ENCODE measurements at places on chromosomes 12 and 14.

DNA sequence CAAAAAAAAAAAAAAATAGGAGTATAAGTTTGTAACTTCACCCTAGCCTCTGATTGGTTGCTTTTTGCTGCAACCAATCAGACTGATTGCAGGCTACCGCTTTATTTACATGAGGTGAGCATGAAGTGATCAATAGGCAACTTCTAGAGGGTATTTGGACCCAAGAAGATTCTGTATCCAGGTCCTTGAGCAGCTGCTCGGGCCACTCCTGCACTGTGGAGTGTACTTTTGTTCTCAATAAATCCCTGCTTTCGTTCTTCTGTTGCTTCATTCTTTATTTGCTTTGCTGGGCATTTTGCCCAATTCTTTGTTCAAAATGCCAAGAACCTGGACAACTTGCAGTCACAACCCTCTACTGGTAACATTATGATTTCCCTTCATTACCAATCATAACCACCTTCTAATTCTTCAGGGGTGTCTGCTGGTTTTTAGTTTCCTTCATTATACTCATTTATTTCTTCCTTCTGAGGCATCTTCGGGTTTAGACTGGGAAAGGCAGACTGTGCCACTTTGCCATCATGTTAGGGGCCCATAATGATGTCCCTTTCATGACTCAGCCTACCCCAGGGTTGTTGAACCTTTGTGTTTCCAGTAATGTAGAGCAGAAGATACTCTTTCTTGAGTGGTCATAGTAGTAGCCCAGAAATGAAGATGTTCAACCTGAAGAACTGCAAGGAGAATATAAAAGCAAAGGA is 43.4 kb upstream of the LIMA1 start:
- DNase-seq: no peak

DNA sequence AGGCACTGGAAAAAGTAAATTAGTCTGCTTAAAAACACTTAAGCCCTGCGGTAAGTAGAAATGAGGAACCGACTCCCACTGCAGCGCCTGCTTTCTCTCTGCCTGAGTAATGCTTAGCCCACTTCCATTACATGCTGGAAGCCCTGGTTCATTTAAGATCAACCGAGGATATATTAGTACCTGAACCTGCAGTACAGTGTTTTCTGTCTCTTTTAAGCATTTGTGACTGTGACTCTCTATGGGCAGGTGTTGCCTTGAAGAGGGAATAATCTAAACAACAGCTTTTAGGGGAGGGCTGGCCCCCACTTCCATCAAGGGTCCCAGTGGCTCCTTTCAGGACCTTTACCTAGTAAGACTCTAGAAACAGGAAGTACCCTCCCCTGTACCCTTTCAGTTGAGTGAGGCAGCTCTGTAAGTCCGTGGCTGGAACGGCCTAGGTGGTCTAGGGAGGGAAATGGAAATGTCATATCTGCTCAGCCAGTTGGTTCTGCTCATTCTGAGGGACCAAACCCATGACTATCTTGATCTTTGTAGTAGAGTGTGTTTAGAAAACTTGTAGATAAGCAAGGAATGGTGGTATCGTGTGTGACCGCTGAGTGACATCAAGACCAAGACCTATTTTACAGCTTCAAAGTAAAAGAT is 56.2 kb downstream of the FNTB start:
- no peak for DNase-seq

- peak; percentile 16 for DNase-seq
Measured at GRCh38 chr14:105879867-105880561, 353.6 kb downstream of the TMEM121 start.

DNA sequence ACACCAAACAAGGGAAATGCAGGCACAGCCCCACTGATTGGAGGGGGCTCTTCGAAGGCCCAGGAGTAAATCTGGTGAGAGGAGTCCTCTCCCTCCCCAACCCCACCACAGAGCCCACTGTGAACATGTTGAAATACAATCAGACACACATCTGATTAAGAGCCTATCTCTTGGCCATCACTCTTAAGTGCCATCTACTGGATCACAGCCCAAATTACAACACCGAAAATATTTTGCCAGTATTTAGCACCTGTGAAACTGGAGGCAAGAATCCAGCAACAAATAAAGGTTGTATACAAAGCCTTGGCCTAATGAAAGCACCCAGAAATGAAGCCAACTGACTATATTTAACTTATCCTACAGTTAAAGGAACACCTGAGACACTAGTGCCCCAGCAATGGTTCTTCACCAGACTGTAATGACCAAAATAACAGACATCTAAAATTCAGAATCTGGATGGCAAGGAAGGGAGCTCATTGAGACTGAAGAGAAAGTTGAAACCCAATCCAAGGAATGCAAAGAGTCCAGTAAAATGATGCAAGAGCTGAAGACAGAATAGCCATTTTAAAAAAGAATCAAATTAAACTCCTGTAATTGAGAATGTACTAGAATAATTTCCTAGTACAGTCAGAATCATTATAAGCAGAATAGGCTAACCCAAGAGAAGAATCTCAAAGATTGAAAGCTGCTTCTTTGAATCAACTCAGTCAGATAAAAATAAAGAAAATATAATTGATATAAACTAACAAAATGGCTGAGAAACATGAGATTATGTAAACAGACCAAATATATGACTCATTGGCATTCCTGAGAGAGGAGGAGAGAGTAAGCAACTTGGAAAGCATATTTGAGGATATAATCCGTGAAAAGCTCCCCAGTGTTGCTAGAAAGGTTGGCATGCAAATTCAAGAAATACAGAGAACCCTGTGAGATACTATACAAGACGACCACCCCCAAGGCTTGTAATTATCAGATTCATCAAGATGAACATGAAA is 1117.0 kb downstream of the FLRT2 start:
- no peak for DNase-seq

- no peak for DNase-seq
Measured at GRCh38 chr12:6925540-6926279, 2.0 kb upstream of the ATN1 start.

GRCh38 chr12:37733856-37734255 is 582.7 kb upstream of the ALG10B start:
- no peak for DNase-seq

DNA sequence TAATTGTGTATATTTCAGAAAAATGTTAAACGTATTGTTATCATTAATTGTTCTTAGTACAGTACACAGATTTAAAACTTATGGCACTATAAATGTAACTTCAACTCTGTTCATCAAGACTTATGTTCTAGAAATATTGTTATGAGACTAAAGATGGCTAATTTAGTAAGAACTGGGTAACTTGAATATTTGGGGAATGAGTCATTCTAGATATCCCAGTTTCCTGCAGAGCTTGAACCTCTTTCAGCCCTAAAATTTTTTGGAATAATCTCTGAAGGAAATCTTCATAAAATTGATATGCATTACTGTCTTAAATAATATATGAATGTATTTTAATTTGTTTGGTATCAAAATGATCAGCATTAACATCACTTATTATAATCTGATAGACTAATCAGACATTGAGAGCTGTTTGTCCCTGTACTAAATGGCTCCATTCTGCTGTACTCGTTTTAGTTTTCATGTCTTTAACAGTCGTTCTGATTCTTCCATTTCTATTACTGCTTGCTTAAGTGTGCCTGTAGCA is 87.1 kb downstream of the VEZT start:
- DNase-seq: no peak

GRCh38 chr12:93896952-93897351 is 219.8 kb downstream of the CRADD start:
- DNase-seq: no peak

- DNase-seq: no peak
Measured at GRCh38 chr14:32183151-32184058, 18.4 kb upstream of the RNU6-7 start.

DNA sequence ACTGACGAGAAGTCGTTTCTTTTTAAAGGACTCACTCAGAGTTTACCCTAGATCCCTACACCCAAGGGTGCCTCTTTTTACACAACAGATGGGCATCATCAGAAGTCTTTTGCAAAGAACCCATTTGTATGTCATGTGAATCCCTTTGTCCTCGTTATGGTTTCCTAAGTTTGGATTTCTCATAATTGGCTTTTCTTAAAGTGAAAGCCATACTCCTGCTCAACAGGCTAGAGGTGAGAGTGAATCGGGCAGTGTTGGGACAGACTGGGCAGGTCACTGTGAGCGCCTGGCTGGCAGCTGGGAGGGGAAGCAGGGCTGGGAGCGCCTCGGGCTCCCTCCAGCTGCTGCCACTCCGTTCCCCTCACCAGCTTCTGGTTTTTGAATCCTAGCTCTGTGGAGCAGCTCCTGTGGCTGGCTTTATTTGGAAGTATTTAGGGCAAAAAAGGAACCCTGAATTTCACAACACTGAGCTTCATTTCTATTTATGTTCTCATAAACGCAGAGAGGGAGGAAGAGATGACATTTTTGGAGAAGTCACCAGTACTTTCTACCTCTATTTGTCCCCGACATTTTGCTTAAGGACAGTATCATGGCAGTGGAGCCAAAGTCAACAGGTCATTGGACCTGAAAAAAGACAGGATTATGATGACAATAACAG is 63.8 kb upstream of the ACTN1 start:
- no peak for DNase-seq

- no peak for DNase-seq
Measured at GRCh38 chr14:93375673-93376156, 28.7 kb downstream of the COX8C start.

DNA sequence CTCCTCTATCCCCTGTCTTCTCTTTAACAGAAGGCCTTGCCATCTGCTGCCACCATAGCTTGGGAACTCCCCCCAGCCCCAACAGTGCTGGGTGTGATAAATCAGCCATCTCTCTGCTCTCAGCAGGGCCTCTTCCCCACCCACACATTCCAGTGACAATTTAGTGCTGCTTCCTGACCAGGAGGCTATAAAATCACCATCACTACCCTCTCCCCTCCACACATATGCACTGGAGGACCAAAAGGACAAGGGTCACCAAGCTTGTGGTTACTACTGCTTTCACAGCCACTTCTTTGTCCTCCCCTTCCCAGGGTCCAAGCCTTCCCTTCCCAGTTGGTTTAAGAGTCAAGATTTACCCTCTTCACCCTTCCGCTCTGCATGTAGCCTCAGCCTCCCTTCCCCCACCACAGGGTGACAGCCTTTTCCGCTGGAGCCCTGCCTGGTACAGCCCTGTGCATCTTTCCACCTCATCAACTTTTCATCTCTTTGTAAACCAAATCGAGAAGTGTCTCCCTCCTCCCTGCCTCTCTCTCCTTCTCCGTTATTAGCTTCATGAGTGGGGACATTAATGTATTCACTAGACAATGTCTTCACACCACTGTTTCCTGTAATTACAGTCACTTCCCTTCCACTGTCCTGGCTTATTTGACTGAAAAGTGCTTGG is 9.4 kb downstream of the PSMB5 start:
- no peak for DNase-seq

DNA sequence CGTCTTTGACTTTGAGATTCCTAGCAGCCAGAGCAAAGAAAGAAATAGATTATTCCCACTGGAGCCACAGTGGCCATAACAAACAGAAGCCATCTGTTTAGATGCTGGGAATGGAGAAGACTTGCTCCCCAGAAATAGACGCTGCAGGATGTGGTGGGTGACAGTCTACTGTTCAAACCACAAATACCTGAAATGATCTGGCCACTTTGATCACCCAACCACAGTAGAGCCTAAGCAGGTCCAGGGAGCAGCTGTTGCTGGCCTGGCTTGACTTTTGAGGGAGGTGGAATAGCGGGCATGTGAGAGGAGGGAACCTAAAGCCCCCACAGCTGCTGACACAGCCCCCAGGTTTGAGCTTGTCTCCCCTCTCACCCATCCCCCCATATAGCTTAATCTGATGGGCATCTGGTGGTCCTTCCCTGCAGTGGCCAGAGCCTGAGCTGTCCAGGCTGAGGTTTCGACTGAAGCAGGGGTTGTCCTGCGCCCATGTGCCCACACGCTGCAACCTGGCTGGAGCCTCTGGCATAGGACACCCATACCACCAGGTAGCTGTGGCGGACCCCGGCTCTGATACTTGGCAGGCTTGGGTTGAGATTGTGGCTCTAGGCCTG is 38.7 kb downstream of the SH2B3 start:
- DNase-seq: no peak

DNA sequence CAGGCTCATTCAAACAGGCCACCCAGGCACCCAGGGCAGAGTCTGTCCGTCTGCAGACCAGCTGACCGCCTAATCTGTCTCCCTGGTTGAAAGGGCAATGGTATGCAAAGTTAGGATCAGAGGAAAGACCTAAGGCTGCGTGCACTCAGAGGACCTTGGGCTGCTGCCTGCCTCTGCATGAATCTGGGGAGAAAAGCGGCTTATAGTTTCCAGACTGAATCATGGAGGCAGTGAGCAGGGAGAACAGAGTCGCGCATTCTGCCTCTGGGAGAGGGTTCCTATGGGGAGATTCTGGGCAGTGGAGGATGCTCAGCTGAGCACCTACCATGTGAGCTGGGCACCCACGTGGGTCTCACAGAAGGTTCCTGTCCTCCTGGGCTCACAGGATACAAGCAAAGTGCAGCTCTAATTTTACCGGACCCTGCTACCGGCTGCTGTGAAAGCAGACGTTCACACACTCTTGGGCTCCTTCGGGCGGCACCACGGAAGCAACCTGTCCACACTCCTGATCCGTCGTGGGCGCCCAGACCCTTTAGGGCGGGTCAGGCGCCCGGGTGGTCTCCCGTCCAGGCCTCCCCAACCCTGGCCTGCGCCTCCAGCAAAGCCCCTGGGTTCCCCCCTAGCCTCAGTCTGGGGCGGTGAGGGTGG is 772 bp downstream of the SCARB1 start:
- DNase-seq: peak; percentile 33

DNA sequence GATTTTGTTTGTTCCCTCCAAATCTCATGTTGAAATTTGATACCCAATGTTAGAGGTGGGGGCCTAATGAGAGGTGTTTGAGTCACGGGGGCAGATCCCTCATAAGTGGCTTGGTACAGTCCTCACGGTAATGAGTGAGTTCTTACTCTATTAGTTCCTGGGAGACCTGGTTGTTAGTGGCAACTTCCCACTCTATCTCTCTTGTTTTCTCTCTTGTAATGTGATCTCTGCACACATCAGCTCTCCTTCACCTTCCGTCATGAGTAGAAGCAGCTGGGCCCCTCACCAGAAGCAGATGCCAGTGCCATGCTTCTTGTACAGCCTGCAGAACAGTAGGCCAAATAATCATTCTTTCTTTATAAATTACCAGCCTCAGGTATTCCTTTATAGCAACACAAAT is 29.6 kb upstream of the KCNK10 start:
- no peak for DNase-seq

GRCh38 chr12:179885-180284 is 34.1 kb downstream of the SLC6A12 start:
- no peak for DNase-seq

DNA sequence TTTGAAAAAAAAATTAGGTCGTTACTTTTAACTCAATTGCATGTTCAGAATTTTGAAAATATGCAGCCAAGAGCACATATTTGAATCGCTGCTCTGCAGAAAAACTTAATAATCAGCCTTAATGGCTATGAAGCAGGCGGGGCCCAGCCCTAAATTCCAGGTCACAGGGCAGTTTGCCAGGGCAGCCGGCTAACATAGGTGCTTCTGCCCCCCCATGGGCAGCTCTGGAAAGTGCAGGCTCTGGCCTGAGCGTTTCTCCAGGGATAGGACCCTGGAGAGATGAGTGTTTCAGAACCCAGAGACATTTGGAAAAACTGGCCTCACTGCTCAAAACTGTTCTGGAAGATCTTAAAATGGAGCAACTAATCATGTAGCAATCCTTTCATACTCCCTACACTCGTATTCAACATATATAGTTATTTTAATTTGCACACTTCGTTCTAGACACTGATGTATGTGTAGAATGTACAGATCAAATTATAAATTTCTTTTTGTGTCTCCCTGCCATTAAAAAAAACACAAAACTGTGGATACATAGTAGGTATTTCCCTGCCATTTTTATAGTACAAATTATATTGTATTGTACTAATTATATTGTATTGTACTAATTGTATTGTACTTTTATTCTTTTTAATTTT is 26.0 kb upstream of the PTGR2 start:
- DNase-seq: peak; percentile 78

- DNase-seq: no peak
Measured at GRCh38 chr12:57435293-57435692, 709 bp downstream of the INHBC start.

Measured in activated T-cell treated with anti-CD3 and anti-CD28 coated beads, Interleukin-2, amount 50 U/mL, for 1 hour (primary cell).